ENCODE measurements at places on chromosomes 5 and 9.
A peak's percentile ranks its signal among the peaks of the same experiment; 100 is the strongest.

GRCh38 chr9:124322618-124323432 is 65.1 kb downstream of the NEK6 start:
- no peak for DNase-seq

DNA sequence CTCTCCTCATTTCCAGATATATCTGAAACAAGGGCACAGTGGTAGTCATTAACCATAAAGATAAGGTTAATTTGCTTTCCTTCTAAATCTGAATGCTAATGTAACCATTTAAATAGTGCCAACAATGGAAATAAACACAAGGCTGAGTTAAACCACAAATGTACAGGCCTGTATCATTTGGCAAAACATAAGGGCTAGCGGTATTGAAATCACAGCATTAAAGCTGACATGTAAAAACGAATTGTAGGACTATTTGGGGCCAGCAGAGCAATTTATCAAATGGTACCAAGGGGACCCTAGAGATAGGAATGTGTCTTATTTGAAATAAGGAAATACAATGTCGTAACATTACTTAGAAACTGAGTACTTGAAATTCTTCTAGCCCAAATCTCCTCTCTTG is 247.5 kb upstream of the RPS23 start:
- DNase-seq: no peak

GRCh38 chr5:165321912-165322311 is 1816.5 kb downstream of the MAT2B start:
- DNase-seq: peak; percentile 14

DNA sequence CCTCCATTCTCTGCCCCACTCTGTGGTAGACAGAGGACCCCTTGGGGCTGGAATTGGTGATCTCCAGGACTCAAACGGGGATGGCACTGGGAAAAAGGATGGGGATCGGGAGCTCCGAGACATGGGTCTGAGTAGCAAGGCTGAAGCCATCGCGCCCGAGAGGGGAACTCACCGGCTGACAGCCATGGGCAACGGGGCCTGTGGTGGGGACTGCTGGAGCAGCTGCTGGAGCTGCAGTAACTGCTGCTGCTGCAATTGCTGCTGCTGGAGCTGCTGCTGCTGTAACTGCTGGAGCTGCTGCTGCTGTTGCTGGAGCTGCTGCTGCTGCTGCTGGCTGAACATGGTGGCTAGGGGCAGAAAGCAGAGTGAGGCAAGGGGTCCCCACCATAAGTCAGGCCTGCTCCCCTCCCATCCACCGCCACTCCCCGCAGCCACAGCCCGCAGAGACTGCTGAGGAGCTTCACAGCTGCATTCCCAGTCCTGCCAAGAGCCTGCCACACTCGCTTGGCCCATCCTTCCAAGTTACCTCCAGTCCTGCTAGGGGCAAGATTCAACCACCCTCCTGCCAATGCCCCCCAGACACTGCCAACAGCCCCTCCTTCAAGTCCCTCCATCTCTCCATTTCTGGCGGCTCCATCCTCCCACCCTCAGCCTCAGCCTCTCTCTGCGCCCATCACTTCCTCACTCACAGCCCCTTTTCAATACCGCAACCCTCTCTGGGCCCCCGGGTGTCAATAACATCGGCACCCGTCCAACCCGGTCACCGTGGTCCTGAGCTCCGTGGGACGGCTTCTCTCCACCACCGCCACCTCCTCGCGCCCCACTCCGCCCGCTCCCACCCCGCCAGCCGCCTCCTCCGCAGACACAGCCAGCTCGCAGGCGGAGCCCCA is 611 bp downstream of the CIZ1 start:
- no peak for DNase-seq

GRCh38 chr9:84439250-84439649 is 98.7 kb upstream of the SLC28A3 start:
- no peak for DNase-seq

GRCh38 chr5:150181027-150181426 is 8.8 kb upstream of the SLC6A7 start:
- no peak for DNase-seq

GRCh38 chr9:79685577-79685976 is 113.8 kb downstream of the TLE4 start:
- DNase-seq: no peak

- no peak for DNase-seq
These were observed 3.6 kb downstream of the FGF18 start for GRCh38 chr5:171422902-171423663.

GRCh38 chr9:134984372-134985265 is 66.9 kb upstream of the FCN1 start:
- peak; percentile 44 for DNase-seq

DNA sequence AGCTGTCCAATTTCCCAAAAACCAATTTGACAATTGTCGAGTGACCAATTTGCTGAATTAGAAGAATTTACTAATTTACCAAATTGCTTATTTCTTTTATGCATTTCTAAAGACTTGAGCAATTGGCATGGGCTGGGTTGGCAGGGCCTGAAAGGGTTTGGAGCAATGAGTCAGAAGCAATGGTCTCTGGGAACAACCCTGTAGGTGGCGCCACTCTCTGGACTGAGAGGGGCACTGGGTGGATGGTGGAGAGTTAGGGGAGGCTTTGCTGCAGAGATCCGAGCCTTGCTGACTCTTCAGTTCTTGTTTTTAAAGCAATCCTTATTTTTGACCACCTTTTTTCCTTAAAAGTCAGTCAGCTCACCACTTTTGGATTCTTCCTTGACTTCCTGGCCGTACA is 71.5 kb upstream of the RPS23 start:
- DNase-seq: peak; percentile 73

- no peak for DNase-seq
These were observed 15.1 kb upstream of the LCP2 start for GRCh38 chr5:170312666-170313065.
